ENCODE measurements at places on chromosomes 5 and 9.

DNA sequence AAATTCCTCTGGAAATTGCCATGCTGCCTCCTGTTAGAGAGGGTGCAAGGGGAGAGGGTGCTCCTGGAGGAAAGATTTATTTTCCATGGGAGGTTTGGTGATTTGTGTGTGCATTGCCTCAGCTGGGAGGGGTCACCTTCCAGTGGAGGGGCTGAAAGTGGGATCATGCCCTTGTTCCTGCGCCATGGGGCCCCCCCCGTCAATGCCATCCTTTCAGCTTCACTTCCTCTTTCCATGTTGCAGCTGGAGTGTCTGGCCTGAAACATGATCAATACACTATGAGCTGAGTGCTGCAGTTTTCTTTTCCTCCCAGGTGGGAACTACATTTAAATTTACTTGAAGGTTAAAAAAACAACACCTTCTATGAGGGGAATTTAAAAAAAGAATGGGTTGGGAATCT, 176.8 kb downstream of the MELK start:
- no peak for DNase-seq

DNA sequence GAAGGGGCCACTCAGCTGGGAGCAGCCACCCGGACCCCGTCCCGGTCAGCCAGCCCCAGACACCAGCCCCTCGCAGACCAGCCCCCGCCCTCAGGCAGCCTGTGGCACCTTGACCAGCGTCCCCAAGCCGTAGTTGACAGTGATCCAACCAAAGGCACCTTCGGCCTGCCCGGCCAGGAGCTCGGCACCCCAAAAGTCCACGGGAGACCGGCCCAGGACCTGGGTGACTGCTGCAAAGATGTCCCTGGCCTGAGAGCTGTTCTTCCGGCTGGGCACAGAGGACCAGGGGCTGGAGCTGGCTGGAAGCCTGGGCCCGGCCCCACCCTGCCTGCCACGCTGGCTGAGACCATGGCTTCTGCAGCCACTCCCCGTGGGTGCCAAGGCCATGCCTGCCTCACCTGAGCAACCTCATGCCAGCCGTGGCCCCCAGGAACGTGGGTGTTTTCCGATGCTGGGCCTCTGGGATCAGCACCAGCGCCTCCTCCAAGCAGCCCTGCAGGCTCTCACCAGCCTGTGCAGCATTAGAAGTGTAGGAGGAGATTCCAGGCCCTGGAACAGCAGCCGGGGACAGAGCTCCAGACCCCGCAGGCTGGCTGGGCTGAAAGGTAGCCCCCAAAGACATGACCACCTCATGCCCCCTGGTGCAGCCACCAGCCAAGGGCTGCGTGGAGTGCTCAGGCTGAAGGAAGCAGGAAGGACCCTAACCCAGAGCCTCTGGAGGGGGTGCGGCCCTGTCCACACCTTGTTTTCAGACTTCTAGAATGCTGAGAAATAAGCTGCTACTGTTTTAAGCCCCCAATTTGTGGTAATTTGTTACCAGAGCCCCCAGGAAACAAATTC, 4.2 kb downstream of the ENTPD8 start:
- no peak for DNase-seq

GRCh38 chr9:94740145-94740840, 13.8 kb downstream of the AOPEP start:
- no peak for DNase-seq

DNA sequence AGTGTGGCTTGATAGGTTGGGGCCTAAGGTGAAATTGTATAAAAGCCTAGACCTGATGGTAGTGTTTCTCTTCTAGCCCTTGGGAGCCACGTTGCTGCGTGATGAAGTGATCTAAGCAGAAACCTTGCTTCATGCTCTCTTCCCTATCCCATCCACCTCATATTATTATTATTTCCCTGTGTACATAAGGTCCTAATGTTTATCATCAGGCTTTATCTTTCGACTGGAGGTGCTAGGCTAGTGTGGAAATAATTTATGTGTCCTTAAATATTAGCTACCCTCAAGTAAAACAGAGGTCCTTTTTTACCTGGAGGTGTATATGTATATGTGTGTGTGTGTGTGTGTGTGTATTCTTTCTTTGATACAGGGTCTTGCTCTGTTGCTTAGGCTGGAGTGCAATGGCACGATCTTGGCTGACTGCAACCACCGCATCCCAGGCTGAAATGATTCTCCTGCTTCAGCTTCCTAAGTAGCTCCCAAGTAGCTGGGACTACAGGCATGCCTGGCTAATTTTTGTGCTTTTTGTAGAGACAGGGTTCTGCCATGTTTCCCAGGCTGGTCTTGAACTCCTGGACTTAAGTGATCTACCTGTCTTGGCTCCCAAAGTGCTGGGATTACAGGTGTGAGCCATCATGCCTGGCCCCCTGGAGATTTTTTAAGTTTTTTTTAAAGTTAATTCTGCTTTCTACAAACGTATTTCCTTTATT, 3.7 kb downstream of the UGCG start:
- no peak for DNase-seq

All from activated CD4-positive, CD25-positive, alpha-beta regulatory T cell (primary cell).